ENCODE measurements at places on chromosomes 5 and 9. TPM values are rescaled to one million over a fixed set of nuclear protein-coding genes. Genes with fewer than 3 reads are reported as not detected.

- DNase-seq = no peak
Observed at GRCh38 chr9:111985315-111985714, 88.7 kb downstream of the UGCG start.

GRCh38 chr5:52989781-52990527 is 802 bp downstream of the ITGA2 start:
- no peak for DNase-seq

DNA sequence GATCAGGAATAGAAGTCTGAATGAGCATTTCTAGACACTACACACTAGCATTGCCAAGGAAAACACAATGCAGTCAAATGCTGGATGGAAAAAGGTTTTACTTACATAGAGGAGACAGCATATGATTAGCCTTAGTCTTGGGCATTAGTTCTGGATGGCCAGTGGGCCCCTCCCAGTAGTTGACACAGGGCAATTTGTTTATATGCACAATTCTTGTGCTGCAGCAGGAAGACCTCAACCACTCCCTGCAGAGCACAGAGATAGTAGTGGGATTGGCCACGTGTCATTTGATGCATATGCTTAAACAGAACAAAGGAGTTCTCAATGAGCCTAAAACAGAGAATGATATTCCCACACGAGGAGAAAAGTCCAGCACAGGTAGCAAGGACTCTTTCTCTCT is 1496.2 kb upstream of the CDH6 start:
- no peak for DNase-seq

- DNase-seq = no peak
Observed at GRCh38 chr9:95316794-95317118, 753 bp downstream of the FANCC start.

GRCh38 chr5:73564018-73564417 is 1.4 kb downstream of the ANKRA2 start:
- no peak for DNase-seq

GRCh38 chr9:92393686-92394085 is 10.7 kb downstream of the OGN start:
- no peak for DNase-seq

- DNase-seq = no peak
Observed at GRCh38 chr5:84729326-84729725, 344.6 kb upstream of the EDIL3 start.

DNA sequence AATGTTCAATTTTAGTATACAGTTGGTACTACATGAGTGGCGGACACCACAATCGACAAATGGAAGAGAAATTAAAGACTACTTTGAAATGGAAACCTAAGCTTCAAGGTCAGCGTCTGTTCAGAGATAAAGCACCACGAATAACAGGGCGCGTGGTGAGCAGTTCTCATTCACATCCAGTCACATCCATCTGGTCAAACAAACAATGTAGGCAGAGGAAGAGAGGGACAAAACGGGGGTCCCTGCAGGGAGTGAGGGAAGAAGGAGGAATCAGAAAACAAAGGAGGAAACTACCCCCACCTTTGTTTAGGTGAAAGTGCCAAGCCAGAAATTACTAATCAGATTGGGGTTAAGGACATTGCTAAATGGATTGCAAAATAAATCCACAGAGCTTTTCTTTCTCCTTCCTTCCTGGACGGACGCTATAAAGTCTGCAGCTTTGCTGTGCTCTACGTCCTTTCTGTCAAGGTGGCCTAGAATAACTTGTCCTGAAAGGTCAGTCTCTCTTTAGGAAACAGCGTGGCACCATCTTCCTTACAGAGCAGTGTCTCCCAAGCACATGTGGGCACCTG is 138.6 kb downstream of the ENTREP1 start:
- DNase-seq = no peak

DNA sequence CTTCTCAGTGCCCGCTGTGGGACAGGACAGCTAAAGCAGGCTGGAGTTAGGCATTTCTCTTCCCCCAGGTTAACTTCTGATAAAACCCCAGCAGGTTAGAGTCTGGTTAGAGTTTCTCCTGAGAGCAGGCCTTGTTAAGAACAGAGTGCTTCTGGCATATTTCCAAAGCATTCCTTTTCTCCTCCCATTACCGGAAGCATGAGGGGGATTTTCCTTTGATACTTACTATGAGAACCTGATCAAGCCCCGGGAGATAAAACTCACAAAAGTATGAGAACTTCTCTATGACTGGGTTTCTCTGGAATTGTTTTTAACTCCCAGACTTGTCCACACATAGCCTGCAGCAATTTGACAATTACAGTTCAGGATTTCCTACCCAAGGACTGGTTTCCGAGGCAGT is 77.4 kb upstream of the MAST4 start:
- DNase-seq = no peak

- no peak for DNase-seq
Observed at GRCh38 chr5:35354751-35355150, 124.5 kb upstream of the PRLR start.

- no peak for DNase-seq
Observed at GRCh38 chr5:97591781-97592180, 408.7 kb upstream of the RIOK2 start.

DNA sequence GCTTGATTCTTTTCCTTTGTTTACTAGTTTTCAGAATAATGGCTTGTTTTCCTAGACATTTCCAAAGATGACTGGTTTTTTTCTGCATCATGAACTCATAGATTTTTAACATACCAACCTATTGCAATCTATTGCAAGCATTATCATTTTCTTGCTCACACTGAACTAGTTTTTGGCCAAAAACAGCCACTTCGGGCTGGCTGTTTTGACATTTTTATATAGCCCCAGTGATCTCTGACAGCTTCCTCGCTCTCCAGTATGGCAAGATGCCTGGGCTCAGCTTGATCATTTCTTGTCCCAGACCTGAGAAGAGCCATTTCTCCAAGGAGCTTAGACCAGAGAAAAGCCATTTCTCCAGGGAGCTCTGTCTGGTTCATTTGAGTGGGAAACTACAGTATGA is 94.3 kb upstream of the MAMDC2 start:
- no peak for DNase-seq

- DNase-seq = no peak
Observed at GRCh38 chr9:70172532-70172931, 86.2 kb upstream of the SMC5 start.

DNA sequence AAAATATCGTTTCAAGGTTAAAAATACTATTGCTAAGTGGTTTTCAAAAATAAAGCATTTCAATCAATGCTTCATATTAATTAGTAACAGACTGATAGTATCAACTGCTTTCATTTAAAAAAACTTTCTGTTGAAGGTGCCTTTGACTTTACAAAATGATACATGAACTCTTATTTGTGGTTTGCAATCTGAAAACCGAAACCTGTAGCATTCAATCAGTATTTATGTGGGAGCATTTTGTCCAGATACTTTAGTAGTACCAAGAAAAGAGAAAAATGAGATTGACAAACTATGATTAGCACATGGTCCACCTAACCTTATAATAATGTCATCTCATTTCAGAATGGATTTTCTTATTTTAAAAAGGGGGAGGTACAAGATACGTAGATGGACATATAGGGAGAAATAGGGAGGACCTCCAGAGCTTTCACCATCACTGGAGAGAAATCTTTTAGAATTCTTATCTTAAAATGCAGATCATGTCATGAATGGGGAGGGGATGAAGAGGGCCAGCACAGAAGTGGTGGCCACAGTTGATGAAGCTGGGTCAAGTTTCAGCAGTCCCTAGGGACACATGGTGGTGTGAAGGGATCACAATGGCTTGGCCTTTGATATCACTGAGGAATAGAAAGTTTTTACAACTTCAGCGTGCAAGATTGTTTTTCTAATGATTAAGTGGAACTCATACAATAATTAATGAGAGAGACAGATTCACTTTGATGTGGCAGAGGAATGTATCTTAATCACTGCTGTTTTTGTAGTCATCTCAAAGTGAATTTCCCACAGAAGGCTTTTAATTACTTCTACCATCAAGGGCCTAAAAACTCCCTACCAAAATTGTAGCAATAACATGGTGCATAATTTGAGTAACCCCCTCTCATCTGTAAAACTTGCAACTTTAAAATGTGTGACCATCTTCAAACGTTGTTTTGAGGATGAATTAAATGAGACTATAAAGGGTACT is 322.3 kb upstream of the EDIL3 start:
- no peak for DNase-seq

DNA sequence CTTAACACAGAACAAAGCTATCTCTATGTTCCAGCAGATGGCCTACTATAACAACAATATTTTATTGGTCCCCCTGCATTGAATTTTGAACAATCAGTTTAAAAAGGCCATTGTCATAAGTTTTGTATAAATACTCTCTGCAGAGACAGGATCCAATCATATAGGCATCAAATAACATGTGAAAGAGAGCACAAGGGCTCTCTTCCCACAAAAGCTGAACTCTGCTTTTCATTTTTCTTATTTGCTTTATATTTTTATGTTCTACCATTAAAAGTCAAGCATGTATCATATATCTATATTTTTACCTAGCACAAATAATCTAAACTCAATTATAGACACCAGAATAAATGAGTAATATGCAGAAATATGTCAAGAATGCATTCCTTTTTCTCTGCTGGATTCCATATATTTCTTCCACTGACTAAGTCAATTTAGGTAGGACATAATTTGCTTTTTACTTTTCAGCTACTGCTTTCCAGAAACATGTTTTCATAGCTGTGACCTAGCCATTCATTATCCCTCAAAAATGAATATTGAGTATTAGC is 143.6 kb downstream of the CDH9 start:
- no peak for DNase-seq

DNA sequence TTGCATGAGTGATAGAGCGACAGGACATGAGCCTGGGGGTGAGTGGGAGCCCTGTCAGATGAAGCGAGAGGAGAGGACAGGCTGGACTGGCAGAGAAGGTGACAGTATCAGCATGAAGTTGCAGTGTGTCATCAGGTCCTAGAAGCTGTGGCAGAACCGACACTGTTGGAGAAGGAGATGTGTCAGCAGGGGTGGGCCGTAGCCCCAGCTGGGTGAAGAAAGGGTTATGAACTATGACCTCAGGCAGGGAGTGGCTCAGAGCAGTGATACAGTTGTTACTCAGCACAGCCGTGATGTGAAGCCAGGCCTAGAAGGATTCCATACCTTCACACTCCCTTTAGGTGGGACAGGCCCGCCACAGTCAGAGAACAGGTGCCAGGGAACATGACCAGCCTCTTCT is 7.6 kb downstream of the PCYOX1L start:
- DNase-seq = no peak

DNA sequence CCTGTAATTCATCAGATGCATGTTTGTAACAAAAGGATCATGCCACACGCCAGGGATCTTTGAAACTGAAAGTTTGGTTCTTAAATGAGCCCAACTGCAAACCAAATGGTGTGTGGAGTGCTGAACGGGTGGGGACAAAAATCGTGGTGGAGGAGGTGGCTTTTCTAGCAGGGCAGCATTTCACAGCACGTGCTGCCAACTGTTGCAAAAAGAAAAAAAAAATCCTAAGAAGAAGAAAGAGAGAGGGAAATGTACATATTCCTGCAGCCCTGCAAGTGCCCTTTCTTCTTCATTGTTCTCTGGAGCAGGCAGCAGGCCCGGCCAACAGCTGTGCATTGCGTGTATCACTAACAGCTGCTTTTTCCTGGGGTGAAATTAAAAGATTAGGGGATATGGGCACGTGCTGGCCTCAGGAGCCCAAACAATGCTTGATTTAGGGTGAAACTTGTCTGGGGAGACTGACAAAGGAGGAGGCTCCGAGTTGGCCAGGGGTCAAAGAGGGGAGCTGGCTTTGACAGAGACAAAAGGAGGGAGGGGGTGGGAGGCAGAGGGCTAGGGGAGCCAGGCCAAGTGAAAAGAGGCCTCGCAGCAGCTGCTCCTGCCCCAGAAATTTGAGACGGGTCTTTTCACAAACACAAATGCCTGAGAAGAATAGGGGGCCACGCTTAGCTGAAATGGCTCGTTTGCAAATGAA is 73.0 kb downstream of the GADD45G start:
- DNase-seq = no peak

GRCh38 chr5:116497631-116498030 is 77.0 kb downstream of the SEMA6A start:
- DNase-seq = no peak

- no peak for DNase-seq
Observed at GRCh38 chr5:164277720-164278119, 772.3 kb downstream of the MAT2B start.

- no peak for DNase-seq
Observed at GRCh38 chr9:124041817-124042116, 30.2 kb downstream of the LHX2 start.

DNA sequence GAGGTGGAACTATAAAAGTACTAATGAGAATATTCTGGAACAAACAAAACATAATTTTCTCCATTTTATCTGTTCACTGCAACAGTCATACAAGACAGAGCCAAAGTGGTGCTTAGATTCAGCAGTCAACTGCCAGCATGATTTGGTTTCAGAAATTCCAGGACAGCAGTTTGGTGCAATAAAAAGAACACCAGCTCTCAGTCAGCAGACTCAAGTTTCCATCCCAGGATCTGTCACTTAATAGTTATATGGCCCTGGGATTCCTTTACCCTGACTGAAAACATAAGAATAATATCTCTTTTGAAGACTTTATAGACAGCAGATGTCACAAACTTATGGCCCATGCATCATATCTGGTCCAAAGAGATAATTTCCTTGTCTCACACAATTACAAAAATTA is 92.8 kb upstream of the RASEF start:
- no peak for DNase-seq

GRCh38 chr9:86859056-86859455 is 88.2 kb downstream of the GAS1 start:
- no peak for DNase-seq

- no peak for DNase-seq
Observed at GRCh38 chr9:20790721-20791120, 106.7 kb downstream of the FOCAD start.

ERP44 gene
- 43.6 TPM for polyA plus RNA-seq

HSD17B3 gene
- 0.72 TPM for polyA plus RNA-seq

IL31RA gene
- polyA plus RNA-seq = 0.11 TPM

SIGMAR1 gene
- polyA plus RNA-seq = 47.0 TPM

ABCA2 gene
- polyA plus RNA-seq = 46.3 TPM

GMCL2 gene
- 0.06 TPM for polyA plus RNA-seq

CCNI2 gene
- 3.0 TPM for polyA plus RNA-seq

ZNF618 gene
- polyA plus RNA-seq = 39.7 TPM

CLIC3 gene
- not detected for polyA plus RNA-seq

HINT1 gene
- 408 TPM for polyA plus RNA-seq

RELL2 gene
- polyA plus RNA-seq = 0.78 TPM

CARTPT gene
- not detected for polyA plus RNA-seq

ABO gene
- 19.5 TPM for polyA plus RNA-seq
